ENCODE measurements at places on chromosomes 13 and 19.

GRCh38 chr19:1848399-1849131, at the start of gene REXO1:
TSS of gene REXO1 (minus strand) at chr19:1848483. CDS start at chr19:1848358, 125 bp downstream.
- DNase-seq: peak; percentile 97

DNA sequence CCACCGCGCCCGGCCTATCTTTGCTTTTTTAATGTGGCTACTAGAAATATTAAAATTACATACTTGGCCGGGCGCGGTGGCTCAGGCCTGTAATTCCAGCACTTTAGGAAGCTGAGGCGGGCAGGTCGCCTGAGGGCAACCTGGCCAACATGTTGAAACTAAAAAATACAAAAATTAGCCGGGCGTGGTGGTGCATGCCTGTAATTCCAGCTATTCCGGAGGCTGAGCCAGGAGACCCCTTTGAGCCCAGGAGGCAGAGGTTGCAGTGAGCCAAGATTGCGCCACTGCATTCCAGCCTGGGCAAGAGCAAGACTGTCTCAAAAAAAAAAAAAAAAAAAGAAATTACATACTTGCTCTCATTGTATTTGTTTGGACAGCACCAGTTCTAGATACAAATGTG, 34.8 kb upstream of the DPRX start:
- DNase-seq: no peak

GRCh38 chr13:49625392-49626079, 2.8 kb upstream of the ARL11 start:
- DNase-seq: no peak

- DNase-seq: no peak
Observed at GRCh38 chr19:35138305-35138892, at the start of gene FXYD1. TSS of gene FXYD1 (plus strand) at chr19:35138824. CDS start at chr19:35140080, 1,256 bp downstream.

- DNase-seq: no peak
Observed at GRCh38 chr13:25276748-25277147, 10.5 kb downstream of the MTMR6 start.

DNA sequence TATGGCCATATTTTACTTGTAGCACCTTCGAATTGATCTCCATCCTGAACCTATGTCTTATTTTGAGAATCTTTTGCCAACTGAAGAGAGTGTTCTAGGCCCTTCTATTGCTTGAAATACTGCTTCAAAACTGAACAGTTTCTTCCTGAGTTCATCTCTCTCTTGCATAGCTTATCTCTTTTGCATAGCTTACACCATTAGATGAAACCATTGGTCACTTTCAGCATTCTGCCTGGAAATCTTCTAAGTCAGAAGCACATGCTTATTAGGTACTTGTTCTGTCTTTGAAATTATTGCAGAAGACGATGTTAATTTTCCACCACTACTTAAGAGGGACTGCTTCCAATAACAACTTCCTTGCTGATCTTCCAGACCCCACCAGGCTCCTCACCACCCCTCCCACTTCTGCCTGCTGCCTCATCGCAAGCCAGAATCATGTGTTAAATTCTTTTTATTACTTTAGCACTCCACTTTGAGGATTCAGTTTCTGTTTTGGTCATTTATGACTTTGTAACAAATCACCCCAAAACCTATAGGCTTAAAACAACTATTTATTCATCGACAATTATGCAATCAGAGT, 122.4 kb upstream of the MAB21L1 start:
- DNase-seq: no peak

GRCh38 chr13:101190337-101190736, 226.0 kb downstream of the NALCN start:
- no peak for DNase-seq

DNA sequence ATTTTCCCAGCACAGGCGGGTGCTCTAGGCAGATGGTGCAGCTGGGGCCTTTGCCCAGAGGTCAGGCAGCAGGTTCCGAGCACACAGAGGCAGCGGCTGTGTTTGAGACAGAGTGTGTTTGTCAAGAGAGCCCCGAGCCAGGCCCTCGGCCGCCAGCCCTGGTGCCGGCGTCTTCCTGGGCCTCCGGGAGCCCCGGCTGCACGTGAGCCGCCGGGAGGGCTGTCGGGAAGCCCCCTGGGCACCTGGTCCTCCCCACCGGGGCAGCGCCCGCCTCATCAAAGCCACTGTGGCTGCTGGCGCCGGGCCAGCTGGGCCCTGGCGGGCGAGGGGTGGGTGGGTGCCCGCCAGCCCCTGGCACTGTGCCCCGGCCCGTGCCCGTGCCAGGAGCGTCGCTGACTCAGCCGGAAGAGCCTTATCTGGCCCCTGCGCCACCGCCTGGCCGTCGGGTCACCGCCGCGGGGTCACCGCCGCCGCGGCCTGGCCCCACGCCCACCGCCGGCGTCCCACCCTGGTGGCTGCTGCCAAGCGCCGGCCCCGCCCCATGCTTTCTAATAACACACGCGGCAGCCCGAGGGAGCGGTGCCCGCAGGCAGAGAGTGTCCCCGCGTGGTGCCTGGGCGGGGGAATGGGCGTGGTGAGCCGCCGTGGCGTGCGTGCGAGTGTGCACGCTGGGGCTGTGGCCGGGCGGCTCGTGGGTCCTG, 14.9 kb downstream of the ARID3A start:
- DNase-seq: peak; percentile 89

- DNase-seq: no peak
Observed at GRCh38 chr19:55866521-55866920, 30.2 kb downstream of the NLRP4 start.

- no peak for DNase-seq
Observed at GRCh38 chr13:21242236-21242635, 65.8 kb downstream of the MRPL57 start.

DNA sequence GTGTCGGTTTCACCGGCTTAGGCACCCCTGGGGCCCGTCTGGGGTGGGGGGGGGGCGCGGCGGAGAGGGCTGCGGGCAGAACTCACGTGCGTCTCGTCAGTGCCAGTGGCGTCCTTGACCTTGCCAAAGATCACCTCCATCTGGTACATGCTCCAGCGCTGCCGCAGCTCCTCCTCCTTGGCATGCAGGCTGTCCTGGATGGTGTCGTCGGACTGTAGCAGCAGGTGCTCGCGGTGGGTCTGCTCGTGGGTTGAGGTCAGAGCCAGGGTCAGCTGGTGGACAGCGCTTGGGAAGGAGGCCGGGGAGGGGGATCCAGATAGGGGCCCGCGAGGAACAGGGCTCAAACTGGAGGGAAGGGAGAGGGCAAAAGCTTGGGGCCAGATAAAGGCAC, 4.7 kb upstream of the RGL3 start:
- no peak for DNase-seq

DNA sequence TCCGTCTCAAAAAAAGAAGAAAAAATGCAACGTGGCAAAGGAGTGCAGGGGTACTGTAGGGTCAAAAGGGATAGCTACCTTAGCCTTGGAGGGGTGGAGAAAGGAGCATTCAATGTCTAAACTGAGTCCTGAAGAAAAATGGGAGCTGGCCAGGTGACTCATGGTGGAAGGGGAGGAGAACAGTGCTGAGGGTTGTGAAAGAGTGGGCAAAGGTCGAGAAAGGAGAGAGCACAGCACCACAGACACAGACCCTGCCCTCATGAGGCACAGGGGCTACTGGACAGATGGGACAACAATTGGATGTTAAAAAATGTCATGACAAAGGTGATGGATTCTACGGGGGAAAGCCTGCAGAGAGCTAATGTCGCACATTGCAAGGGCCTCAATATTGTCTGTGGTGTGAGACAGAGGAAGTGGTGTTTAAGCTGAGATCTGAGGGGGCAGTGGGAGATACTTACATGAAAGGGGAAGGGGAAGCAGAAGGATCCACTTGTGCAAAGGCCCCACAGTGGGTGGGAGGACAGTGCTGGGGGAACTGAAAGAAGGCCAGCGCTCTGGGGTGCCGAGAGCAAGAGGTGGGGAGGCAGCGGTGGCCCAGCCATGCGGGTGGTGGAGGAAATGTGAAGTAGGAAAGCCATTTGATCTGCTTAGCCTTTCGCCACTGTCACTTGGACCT, 42.9 kb upstream of the URAD start:
- no peak for DNase-seq

DNA sequence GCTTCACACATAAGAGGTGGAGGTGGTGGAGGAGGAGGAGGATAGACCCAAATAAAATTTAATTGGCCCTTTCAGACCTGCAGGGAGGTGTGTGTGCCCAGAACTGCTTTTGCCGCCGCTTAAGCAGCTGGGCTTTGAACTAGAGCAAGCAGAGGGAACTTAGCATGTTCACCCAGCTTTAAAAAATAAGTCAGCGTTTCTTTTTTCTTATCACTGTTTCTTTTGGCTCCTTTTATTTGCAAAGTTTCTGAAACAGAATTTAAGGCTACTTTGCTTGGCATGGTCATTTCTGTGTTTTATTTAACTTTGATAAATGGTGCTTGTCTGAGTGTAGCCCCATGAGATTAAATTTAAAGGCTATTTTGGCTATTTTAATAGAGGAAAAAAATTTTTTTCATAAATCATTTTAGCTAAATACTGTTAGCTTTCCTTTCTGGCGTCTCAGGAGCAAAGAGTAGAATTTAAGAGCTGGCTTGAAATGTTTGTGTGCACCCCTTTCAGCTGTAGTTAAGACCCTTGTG, 43.3 kb upstream of the RNF113B start:
- DNase-seq: no peak

DNA sequence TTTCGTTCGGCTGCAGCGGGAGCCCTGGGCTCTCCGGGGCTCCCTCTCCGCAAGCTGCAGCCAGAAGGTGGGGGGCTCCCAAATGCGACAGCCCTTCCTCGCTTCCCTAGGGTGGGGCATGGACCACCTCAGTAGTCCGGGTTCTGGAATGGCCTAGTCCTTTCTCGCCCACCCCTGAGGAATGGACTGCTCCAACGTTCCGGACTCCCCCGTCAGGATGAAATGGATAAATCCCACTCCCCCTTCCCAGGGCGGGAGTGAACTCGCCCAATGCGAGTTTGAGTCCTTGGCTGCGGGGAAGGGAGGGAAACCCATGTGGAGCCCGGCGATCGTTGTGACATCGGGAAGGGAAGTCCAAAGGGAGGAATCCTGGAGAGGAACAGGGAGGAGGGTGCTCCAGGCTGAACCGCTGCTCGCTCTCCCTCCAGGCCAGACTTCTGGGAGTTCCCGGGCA, 5.5 kb downstream of the HRC start:
- peak; percentile 89 for DNase-seq

GRCh38 chr13:44932171-44932849, 57.0 kb downstream of the NUFIP1 start:
- DNase-seq: no peak

GRCh38 chr13:79018166-79018565, 359.2 kb upstream of the OBI1 start:
- no peak for DNase-seq

DNA sequence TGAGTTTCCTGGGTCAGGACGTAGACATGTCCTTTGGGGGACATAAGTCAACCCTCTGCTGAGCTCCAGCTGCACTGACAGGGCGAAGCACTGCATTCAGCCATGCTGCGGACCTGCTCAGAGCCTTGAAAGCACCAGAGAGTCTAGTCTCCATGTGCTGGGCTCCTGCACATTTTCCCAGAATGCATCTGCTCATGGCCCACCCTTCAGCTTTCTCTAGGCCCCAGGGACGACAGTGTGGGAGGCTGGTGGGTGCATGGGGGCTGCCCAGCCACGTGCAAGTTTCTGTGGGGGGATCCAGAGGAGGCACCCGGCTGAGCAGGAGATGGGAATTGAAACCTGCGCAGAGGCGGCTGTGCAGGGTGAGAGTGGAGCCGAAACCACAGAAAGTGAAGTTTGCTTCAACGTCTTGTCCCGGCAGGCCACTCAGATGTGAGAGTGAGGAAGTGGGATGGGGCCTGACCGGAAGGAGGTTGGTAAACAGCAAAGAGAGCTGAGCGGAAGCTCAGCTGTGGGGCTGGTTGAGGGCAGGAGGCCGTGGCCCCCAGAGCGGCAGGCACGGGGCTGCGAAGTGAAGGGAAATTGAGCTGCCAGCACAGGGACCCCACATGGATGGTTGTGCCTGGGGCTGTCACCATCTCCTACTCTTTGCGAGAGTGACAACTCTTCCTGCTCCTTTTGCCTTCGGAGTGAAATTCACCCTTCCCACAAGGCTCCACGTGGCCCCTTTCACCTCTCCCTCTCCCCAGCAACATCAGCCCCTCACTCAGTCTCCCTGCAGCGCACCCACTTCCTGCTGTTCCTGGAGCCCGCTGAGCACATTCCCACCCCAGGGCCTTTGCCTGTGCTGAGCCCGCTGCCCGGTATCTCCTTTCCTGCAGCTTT, 11.8 kb downstream of the PGLS start:
- no peak for DNase-seq

DNA sequence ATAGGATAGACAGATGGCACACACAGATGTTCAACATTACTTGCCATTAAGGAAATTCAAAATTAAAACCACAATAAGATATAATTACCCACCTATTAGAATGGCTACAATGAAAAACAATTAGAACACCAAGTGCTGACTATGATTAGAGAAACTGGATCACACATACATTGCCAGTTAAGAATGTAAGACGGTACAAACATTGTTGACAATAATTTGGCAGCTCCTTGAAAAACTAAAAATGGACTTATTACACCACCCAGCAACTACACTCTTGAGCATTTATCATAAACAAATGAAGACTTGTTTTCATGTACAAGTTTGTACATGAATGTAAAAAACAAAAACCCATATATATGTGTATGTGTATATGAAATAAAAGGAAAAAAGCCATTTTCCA, 13.7 kb downstream of the ZNF461 start:
- DNase-seq: no peak

DNA sequence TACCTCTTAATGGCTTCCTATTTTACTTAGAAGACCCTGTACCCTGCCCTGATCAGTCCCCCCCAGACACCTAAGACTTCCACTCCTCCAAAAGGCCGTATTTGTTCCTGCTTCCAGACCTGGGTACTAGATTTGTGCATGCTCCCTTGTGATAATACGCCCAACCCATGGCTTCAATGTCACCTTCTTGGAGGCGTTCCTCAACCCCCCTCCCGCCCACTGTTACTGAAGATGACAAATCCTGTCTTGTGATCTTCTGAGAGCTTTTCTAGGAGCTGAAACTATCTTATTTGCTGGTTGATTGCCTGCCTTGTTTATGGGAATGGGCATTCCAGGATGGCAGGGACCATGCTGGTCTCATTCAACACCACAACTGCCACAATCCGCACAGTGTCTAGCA, 9.4 kb downstream of the SLC25A23 start:
- DNase-seq: no peak

DNA sequence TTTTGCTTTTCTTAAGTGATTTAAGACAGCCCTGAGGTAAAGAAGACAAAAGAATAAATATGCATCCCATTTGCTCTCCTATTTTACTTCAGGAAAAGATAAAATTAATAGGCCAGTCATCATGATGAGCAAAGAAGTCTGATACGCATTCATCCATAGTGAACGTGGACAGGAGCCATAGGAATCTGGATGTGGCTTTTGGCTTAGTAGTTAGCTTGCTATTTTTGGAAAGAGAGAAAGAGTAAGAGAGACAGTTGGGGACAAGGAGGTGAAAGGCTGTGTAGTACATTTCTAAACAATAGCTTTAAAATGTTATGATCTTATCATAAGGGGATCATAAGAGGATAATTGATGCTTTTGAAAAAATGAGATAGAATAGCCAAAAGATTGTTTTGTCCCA, 545.2 kb downstream of the IRS2 start:
- no peak for DNase-seq
